Activated effector memory CD4-positive, alpha-beta T cell treated with Interleukin-2 at 50 U/mL for 16 hours (primary cell): ENCODE measurements at places on chromosomes 4 and X.

DNA sequence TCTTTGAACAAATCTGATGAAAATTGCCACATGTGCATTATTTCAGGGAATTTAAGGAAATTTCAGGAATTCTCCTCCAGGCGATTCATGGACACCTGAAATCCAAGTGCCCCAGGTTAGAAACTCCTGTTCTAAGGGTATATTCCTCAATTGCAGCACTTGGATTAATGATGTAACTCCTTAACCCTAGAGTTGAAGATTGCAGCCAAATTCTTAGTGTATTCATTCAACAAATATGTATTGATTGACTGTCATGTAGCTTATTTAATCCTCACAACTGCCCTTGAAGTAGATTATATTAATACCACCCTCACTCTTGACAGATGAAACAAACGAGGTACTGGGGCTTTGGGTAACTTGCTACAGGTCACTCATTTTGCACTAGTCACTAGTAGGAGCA lies 11.3 kb downstream of the CETN2 start:
- no peak for DNase-seq

- DNase-seq = no peak
Measured at GRCh38 chr4:4625488-4625887, 83.6 kb upstream of the STX18 start.

- DNase-seq = no peak
Measured at GRCh38 chr4:125750828-125751466, 436.2 kb downstream of the FAT4 start.

DNA sequence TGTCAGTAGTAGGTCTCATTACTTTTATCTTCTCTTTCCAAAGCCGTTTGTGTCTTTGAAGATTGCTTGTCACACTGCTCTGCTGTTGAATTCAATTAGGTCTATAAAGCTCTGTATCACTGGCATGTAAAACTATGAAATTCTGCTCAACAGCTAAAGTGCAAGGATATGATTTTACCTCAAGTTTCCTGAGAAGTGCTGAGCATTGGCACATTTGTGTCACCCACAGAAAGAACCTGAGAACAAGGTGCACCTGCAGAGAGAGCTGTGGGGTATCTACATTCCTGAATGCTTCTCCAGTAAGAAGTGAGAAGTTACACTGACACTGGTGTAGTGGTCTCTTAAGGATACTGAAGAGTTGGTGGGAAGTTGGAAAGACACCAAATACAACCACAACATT lies 274.0 kb downstream of the INPP4B start:
- no peak for DNase-seq

DNA sequence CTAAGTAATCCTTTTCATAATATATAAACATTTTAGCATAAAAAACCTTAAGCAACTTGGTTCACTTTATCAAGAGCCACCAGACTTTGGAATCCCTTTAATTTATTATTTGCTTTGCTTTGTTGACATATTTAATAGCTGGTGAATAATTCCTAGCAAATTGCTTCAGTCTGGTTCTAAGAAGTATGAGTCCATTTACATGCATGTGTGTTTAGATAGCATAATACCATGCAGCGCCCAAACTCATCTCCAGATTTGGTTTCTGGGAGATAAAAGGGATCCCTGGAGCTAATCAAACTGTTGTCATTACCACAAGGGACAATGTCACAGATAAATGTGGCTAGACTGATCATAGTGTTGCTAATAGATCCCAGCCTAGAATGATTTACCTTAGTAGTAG lies 111.8 kb downstream of the TMEM144 start:
- no peak for DNase-seq
